8988T (cell line): ENCODE measurements at places on chromosomes 5 and 9.

- DNase-seq, result no peak
Measured at GRCh38 chr9:5560443-5561100, 50.2 kb downstream of the PDCD1LG2 start.

DNA sequence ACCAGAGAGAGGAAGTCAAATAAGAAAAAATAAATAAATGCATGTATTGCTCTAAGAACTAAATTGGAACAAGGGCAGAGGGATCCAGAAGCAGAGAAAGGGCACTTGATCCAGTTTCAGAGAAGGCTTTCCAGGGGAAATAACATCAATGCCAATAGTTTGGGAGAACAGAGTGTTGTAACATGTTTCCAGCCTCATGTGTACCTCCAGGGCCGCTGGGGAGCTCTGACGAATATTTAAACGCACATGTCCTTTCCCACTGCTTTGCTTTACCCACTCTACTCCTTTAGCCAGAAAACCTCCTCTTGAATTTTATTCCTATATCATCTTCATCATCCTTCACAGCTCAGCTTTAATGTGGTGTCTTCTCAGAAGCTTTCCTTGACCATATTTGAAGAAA is 233.7 kb downstream of the ENC1 start:
- no peak for DNase-seq

DNA sequence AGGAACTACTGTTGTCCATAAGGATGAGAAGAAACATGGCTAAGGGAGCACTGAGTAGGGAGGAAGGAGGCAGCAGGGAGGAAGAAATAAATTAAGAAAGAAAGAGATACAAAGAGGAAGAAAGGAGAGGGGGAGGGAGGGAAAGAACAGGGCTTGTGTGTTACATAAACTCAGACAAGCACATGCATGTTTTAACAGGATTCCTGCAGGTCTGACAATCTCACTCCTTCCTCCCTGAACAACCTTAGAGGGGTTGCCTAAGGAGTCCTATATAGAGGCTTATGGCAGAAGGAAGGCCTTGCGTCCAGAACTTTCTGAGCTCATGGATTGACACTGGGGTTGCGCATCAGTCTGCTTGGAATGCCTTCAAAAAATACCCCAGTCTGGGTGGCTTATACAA is 4.2 kb upstream of the KCNIP1 start:
- DNase-seq, result no peak

GRCh38 chr5:77744116-77744515 is 32.0 kb downstream of the TBCA start:
- DNase-seq, result no peak

DNA sequence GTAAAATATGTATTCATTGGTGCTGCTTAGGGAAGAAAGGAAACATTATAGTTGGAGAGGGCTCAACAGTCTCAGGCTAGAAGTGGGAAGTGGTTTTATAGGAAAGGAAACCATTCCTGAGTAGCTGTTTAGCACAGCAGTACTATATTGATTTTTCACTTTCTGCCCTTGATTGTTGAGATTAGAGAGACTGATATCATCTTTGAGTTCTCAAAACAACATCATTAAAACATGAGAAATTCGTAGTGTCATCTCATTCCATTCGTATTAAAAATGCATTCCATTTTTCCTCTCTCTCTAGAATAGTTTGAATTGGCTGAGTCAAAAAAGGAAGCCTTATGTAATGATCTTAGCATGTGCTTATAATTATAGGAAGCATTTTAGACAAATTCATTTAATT is 14.1 kb downstream of the POLR3G start:
- DNase-seq, result no peak

DNA sequence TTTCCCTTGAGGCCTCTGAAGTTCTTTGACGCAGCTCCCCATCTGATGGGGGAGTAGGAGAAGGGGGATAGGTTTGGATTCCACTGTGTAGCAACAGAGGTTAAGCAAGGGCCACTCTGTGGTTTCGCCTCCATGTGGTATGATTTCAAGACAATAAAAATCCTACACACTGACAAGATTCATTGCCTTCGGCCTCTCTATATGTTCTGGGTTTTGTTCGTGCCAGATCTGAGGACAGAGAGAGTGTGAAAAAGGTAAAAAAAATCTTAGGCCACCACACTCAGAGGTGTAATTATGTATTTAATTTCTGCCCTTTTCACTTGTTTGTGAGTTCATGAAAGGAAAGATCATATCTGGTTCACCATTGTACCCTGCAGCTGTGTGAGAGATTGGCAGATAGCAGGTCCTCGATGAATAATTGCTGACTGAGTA is 715.2 kb upstream of the ZNF608 start:
- no peak for DNase-seq

GRCh38 chr5:87136096-87136495 is 131.6 kb upstream of the RASA1 start:
- no peak for DNase-seq

DNA sequence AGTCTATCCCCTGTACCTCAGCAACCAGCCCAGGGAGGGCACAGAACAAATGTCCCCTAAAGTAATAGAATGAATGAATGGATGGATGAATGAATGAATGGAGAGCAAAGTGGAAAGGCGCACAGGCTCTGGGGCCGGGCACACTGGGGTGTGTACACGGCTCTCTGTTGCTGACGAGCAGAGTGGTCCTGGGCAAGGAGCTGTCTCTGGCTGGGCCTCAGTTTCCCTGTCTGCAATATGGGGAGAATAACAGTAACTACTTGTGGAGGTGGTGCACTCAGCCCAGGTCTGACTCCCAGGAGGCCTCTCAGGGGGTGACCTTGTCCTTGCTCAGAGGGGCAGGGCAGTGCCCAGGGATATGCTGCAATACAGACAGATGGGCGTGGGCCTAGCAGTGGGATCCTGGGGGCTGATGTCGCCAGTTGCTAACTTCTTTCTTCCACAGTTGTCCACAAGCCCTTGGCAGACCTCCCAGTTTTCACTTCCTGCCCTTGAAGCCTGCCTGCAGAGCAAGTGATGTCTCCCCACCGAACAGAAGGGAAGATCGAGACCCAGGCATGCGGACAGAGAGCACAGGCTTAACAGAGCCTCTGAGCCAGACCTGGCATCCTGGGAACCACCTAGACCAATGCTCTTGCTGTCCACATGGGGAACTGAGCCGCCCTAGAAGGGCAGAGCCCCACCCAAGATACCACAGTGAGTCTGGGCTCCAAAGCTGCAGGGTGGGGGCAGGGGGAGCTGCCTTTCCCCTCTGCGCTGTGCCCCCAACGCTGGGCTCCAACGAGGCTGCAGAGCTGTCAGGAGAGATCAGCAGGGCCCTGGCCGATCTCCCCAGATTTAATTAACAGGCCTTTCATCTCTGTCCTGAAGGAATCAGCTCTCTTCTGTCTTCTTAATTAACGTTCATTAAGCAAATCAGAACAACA is 13.6 kb upstream of the LAMC3 start:
- no peak for DNase-seq

- no peak for DNase-seq
Measured at GRCh38 chr5:146799671-146800070, 78.9 kb downstream of the PPP2R2B start.

GRCh38 chr9:34928921-34929320 is 29.2 kb upstream of the PHF24 start:
- no peak for DNase-seq

- DNase-seq, result no peak
Measured at GRCh38 chr5:96627792-96628398, 34.3 kb upstream of the CAST start.

- DNase-seq, result no peak
Measured at GRCh38 chr5:35833224-35833623, 23.5 kb upstream of the IL7R start.

DNA sequence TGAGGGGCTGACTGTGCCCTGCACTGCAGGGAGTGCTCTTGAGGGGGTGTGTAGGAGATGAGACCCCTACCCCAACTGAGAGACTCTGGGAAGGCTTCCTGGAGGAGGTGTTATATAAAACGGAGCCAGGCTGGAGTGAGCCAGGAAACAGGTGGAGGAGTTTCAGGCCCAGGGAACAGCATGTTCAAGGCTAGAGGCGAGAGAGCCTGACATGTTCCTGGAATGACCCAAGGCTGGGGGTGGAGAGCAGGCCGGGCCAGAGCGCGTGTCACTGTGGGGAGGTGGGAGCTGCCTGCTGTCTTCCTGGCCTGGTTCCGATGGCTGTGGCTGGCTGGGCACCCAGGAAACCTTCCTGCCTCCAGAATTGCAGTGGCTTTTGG is 48.7 kb downstream of the RXRA start:
- DNase-seq, result no peak

DNA sequence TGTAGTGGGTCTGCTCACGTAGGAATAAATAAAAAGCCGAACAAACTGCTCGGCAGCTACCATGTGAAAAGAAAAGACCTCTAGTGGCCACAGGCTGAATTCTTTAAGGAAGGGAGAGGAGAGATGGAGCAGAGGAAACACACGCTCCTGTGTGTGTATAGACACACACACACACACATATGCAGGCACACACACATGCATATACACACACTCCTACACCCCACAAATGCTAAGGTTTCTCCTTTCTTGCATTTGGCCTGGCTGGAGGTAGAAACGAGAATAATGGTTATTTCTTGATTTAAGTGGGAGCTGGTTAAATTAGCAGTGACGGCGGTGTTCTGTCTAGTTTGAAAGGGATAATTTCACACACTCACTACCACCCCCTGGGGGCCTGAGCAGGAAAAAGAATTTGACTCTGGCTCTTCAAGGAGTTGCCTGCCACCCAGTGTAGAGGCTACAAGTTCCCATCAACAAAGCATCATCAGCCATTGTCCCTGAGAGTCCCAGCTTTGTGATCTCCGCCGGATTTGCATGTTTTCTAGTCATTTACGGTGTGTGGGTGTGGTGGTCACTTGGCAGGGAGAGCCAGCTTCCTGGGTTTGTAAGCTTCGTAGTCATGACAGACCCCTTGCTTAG is at the start of gene INSYN2B:
Gene INSYN2B (minus strand): TSS at position 78 of the 636 bp plus-strand sequence. CDS start 96,597 bp downstream, outside the sequence.
- peak; percentile 37 for DNase-seq

- no peak for DNase-seq
Measured at GRCh38 chr5:41127967-41128690, 57.0 kb upstream of the MROH2B start.

- no peak for DNase-seq
Measured at GRCh38 chr5:54226215-54226614, 84.2 kb downstream of the ARL15 start.

GRCh38 chr5:96081276-96081858 is 119.7 kb upstream of the ELL2 start:
- DNase-seq, result no peak

GRCh38 chr9:137960496-137960895 is 82.9 kb downstream of the CACNA1B start:
- DNase-seq, result no peak

- DNase-seq, result no peak
Measured at GRCh38 chr9:16001856-16002255, 449.0 kb downstream of the CCDC171 start.

DNA sequence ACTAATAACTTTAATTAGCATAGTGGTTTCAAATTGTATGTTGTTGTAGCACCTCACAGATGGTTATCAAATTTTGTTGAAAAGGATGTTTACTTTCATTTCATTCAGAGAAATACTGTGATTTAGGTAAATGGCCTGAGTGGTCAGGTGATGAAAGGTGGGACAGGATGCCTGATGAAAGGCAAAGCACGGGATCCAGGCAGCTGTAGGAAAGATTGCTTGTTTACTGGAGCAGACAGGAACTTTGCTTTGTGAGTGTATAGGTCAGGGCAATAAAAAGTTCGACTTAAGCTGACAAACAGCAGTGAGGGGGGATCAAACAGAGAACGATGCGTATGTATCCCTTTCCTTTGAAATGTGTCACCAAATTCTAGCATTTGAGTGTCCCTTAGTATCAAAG is 19.0 kb downstream of the KIAA1958 start:
- no peak for DNase-seq

- DNase-seq, result no peak
Measured at GRCh38 chr9:71928806-71929205, 17.4 kb downstream of the C9orf85 start.

DNA sequence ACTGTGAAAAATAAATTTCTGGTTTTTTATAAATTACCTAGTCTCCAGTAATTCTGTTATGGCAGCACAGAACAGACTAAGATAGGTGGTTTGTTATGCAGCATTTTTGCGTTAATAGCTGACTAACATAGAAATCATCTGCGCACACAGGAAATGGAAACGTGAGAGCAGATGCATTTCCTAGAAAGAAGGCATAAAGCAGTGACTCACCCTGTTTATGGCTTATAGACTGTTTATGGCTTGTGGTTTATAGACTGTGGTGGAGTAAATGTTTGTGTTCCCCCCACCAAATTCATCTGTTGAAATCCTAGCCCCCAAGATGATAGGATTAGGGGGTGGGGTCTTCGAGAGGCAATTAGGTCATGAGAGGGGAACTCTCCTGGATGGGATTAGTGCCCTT is 18.3 kb upstream of the OSMR start:
- no peak for DNase-seq

- DNase-seq, result no peak
Measured at GRCh38 chr5:10420468-10420867, 21.2 kb upstream of the ROPN1L start.

- DNase-seq, result no peak
Measured at GRCh38 chr5:58498340-58498942, 7.2 kb downstream of the GAPT start.

DNA sequence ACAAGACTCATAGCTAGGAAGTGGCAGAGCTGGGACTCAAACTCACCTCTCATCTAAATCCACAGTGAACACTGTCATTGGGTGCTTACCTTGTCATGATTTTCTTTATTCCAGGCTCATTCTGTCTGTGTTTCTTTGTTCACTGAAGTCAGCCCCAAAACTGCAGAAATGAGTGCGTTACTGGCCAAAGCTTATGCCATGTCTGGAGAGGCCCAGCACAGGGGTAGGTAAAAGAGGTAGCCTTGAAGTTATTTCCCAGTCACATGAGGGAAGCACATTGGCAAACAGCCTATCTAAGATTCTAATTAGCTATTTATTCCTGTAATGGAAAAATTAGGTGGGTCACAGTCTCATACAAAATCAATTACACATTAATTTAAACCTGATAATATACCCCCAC is 29.8 kb downstream of the TTC23L start:
- no peak for DNase-seq

GRCh38 chr5:9851458-9851857 is 221.3 kb upstream of the TAS2R1 start:
- peak; percentile 35 for DNase-seq

DNA sequence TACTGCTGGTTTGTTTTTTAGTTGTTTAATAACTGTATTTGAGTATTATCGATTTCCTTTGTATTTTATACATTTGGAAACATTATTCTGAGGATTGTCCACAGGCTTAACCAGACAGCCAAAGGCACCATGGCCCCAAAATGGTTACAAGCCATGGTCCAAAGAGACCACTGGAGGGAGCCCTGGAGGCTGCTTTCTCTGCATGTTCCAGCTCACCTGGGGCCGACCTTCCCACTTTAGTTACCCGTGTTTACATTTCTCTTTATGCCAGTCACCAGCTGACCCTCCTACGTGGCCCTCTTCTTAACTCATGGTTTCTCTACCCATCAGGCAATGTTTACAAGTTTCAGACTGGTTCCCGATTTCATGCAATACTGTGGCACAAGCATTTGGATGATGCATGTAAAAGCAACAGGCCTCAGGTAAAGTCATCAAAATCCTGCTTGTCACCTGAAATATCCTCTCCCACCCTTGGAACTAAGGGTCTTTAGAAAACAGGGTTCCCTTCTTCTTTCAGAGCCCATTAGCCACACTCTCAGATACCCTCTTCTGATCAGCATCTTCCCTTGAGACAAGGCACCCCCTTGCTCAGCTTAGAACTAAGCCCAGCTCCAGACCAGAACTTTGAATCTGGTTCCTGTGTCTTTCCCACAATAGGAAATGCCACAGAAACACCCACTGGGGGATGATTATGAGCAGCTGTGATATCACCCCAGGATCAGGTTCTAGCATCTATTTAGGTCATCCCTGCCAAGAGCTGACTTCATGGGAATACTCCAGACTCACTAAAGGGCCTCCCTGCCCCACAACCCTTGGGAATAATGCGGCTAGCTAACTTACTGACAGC is 49.9 kb upstream of the GARNL3 start:
- peak; percentile 67 for DNase-seq
